NCI-H2029 treated with DMSO at 0.1 percent for 48 hours (cell line): ENCODE measurements at places on chromosomes 5 and 9.

- no peak for DNase-seq
Observed at GRCh38 chr9:86697213-86697612, 250.1 kb downstream of the GAS1 start.

DNA sequence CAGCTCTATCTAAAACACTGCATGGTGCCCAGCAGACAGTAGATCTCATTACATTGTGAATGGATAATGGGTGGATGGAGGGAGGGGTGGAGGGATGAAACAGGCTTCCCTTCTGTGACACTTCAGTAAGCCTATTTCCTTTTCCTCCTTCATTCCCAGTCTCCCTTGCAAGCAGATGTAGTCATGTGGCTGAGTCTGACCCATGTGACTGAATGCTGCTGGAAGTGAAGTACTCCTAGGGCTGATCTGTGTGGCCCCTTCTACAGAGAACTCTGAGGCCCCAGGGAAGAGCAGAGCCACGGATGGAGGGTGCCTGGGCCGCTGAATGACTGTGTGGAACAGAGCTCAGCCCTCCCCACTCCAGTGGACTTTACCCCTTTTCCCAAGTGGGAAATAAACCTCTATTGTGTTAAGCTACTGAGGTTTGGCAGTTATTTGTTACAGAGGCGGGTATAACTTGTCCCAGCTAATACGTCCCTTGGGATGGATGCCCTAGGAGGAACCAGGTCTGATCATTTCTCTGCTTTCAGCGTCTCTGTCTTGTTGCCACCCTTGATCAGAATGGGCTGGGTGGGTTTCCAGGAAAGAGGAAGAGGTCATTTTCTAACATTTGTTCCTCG is 176.1 kb upstream of the MVB12B start:
- peak; percentile 81 for DNase-seq

- DNase-seq, result no peak
Observed at GRCh38 chr5:168382421-168382820, 91.0 kb downstream of the WWC1 start.

GRCh38 chr5:90434116-90434714 is 24.7 kb upstream of the CETN3 start:
- no peak for DNase-seq

GRCh38 chr5:52560366-52560765 is 227.3 kb upstream of the ITGA1 start:
- DNase-seq, result peak; percentile 24

DNA sequence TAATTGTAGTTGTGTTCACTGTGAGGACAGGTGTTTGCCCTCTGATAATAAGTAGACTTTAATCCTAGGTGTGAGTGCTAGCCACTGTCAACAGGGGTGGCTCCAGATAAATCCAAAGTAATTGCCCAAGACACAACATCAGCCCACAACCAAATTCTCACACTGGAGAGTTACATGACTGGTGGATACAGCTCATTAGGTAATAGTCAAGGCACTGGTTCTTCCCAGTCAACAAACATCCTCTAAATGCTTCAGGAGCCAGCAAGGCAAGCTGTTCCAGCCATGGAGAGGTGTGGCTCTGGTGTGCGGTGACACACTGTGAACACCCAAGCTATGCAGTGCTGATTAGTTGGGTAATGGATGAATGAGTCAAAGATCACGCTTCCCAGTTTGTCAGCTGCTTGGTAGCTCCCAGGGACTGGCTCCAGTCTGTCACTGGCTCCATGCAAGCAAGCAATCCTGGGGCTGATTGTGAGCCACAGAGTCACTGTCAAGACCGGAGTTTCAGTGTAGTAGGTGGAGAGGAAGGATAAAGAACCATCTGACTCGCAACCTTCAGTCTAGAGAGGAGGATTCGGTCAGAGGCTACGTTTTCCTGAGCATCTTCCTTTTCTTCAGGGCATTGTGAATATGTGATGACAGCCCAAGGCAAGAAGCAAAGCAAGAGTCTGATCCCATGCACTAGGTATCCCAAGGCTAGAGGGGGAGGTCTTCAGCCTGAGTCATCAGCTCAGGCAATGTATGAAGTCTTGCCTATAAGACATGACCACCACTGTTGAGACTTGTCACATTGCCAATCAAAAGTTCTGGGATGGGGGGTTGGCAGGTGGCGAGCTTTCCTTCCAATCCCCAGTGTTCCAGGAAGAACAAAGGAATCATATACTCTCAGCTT is 63.1 kb downstream of the UGCG start:
- DNase-seq, result peak; percentile 79

DNA sequence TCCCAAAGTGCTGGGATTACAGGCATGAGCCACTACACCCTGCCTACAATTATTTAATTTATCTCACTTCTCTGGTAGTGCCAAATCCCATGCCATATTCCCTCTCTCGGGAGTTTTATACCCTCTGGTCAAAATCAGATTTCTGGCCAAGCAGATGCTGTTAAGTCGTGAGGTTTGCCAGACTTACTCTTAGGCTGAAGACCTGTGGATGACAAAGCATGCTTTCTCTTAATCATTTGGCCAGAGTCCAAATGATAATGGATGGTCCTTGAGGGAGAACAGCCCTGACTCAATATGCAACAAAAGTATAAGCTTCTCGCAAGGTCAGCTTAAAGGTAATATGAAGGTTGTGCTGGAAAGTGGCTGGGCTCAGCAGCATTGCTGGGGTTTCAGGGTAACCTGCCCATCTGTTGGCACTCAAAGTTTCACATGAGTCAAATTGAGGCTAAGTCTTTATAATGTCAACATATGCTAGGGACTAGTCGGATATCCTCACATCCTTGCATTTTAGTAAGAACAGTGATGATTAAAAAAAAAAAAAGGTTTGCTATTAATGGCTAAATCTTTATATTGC is 280.1 kb downstream of the KIF4B start:
- no peak for DNase-seq

- DNase-seq, result no peak
Observed at GRCh38 chr9:110198357-110198756, 9.6 kb downstream of the C9orf152 start.

DNA sequence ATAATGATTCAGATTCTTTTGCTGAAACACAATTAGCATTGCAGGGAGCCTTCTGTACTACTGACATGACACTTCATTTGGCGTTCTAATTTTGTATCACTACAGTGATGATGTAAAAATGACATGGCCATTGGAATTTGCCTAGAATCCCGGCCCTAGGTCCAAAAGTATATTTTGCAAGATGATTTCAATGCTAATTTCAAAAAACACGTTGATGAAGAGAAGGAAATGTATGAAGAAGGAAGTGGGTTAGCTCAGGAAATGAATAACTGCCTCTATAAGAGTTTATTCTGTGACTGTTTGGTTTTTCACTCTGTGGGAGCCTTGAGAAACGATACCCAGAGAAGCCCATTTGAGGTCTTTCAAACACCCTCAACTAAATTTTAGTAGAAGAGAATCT is 59.3 kb downstream of the OSTF1 start:
- no peak for DNase-seq

DNA sequence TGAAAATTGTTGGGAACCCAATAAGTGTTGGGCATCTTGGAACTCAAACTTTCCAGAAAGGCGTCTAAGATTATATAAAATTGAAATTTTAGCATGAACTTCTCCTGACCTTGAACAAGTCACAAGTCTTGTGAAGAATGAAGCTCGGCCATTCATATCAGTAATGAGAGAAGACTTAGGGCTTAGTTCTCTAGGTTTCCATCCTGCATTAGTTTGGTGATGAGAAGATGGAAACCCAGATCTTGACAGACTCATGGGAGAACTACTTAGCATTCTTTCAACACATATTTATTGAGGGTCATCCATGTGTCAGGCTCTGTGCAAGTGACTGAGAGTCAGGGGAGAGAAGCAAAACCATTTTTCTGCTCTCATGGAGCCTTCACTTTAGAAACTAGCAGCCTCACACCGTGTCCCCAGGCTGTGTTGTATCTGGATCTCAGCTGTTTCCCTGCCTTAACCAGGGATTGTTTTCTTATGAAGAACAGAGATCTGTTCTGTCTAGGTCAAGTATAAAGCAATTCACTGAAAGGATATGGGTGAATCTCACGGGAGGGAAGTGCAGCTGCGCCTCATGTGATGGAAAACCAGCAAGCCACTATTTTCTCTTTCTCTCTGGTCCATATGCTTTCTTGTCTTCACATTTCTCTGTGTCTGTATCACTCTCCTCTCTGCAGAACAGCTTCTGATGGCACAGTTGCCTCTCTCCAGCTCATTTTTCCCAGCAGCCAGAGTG is 3.4 kb downstream of the GARNL3 start:
- DNase-seq, result no peak

- no peak for DNase-seq
Observed at GRCh38 chr9:130041648-130042405, 1.2 kb downstream of the FNBP1 start.
